ENCODE measurements at places on chromosomes 11 and 22.

DNA sequence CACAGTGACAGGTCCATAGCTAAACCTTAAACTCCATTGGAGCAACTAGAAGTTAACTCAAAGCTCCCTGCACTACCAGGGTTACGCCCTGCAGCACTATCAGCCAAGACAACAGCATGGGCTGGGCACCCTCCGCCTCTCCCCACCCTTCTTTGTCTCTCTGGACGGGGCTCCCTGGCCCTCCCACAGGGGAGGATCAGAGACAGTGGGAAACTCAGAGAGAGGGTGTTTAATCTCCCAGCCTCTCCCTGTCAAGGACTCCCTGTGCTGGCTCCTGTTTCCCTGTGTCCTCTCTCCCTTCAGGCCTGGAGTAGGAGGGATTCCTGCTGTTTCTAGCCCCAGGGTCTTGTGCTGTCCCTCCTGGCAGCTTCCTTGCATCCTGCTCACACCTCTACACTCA, 56.9 kb upstream of the CSNK2A3 start:
- DNase-seq: no peak

DNA sequence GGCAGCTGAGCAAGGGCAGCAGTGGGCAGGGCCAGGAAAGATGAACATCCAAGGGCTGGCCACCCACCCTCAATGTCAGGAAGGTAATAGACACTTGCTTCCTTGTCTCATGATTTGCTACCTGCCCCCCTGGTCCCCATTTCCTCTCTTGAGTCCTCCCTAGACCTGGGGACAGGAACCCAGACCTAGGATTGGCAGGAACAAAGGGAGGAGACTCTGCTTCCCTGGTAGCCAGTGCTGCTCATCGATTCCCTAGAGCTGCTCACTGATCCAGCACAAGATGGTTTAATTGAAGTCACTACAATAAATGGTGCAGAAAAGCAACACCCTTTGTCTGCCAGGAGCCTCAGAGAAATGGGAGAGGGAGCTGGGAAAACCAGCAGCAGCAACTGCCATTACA, 67.8 kb upstream of the CHST1 start:
- no peak for DNase-seq

DNA sequence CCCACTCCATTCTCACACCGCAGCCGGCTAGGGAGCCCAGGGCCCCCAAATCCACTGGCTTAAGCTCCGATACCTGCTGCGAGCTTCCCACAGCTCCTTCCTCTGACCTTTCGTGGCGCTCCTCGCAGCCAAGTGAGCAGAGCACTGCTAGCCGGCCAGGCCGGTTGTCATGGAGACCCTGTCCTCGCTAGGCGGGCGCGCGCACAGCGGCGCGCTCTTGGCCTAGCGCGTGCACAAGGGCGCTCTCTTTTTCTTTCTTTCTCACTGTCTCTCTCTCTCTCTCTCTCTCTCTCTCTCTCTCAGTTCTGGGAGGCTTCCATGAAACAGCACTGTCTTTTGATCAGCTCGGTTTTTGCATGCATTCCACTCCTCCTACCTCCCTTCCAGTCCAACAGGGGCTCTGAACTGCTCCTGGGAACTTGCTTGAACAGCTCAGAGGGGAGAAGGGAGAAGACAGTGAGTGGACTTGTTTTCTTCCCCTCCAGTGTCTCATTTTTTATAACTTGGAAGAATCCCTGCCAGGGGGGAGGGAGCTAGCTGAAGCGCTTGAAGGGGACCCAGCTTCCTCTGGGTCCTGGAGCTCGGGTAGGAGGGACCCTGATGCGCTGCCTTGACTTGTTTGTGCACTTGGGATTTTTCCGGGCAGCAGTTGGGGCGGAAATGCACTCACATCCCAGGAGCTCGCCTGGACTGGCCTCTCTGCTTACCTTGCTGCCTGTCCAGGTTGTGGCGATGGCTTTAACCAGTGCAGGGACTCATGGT, 100.3 kb upstream of the AKIP1 start:
- no peak for DNase-seq

DNA sequence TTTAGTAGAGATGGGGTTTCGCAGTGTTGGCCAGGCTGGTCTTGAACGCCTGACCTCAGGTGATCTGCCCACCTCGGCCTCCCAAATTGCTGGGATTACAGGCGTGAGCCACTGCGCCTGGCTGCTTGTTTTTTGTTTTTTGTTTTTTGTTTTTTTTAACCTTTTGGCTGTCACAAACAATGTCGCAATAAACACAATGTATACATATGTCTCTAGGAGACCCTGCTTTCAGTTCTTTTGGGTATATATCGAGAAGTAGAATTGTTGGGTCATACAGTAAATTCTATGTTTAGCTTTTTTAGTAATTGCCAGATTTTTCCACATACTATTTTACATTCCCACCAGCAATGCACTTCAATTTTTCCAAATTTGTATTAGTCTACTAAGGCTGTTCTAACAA, 28.0 kb downstream of the RBX1 start:
- DNase-seq: no peak

DNA sequence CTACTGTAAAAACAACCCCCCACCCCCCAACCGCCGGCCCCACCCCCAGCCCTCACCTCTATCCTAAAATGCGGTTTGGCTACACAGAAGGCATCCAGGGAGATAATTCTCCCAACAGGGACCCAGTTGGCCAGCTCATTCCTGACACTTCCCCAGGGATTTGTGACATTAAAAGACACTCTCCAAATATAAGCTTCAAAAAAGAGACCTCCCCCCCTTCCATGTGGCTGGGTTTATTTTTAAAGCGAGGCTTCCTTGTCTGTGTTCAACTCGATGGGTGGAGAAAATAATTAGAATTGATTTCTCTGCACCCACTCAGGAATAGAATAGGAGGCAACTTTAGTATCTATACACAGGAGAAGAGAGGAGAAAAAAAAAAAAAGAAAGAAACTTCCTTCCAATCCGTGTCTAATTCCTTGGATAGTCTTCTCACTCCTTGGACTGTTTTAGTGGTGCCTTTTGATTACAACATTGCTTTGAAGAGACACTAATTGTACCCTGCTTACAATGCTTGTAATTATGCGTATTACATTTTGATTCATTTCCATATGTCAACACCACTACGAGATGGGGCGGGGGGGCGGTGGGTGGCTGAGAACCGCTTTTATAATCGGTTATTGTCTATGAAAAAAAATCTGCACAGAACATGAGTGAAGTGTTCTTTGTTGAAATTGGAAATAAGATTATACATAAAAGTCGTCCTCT, 500.4 kb downstream of the MIAT start:
- no peak for DNase-seq

GRCh38 chr11:44140372-44140771, 44.9 kb downstream of the EXT2 start:
- no peak for DNase-seq

DNA sequence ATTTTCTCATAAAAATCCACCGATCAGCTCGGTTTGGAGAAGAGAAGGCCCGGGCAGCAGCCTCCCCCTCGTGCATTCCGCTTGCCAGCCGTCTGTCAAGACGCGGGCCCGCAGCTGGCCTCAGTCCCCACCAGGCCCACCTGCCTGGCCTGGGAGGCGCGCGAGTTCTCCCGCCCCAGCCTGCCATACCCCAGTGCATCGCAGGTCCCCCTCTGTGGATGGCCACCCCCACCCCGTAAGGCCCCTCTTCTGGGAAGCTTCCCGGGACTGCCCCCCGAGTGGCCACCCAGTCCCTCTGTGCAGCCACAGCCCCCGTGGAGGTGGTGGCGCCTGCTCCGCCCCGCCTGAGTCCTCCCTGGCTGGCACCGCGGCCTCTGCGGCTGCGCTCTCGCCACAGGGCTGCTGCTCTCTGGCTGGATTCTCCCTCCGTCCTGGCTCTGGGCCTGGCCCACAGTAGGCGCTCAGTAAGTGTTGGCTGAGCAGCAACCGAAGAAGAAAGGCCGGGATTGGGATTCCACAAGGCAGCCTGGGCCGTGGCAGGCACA, 74.0 kb upstream of the TCF20 start:
- DNase-seq: no peak

DNA sequence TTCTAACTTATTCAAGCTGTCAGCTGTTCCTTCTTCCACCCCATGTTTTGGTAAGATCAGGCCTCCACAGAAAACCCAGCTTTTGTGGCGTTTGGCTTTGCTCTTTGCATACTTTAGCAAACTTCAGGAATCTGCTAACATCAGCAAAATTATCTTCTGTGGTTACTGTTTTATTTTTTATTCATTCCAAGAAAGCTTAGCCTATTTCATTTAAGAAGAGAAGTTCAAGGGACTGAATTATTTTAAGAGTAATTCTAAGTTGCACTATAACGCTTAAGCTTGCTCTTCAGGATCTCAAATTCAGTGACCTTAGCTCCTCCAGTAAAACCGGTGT, 1.1 kb downstream of the JHY start:
- no peak for DNase-seq

DNA sequence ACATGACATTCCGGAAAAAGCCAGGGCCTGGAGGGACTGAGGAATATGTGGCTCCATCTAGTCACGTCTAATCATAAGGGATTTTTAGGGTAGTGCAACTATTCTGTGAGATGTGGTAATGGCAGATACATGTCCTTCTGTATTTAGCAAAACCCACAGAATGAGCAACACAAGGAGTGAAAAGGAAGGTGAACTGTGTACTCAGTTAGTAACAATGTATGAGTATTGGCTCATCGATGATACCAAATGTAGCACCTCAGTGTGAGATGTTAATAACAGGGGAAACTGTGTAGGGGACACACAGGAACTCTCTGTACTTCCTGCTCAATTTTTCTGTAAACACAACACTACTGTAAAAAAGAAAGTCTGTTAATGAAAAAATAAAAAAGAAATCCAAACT, 42.0 kb upstream of the CARS1 start:
- DNase-seq: no peak

GRCh38 chr11:72621008-72621610, 53.1 kb downstream of the PDE2A start:
- DNase-seq: no peak

- no peak for DNase-seq
Measured at GRCh38 chr11:32899438-32899837, 6.8 kb downstream of the QSER1 start.

All from stimulated activated naive B cell treated with anti-CD40 and anti-IgM and Interleukin-4, amounts not matched to agents 10 μg/mL and 1 μg/mL and 100 μg/mL, for 72 hours (primary cell).